Stimulated activated CD8-positive, alpha-beta memory T cell treated with anti-CD3 and anti-CD28 coated beads, Interleukin-7, amount 100 ng/mL, for 48 hours (primary cell): ENCODE measurements at places on chromosomes 4 and X.

DNA sequence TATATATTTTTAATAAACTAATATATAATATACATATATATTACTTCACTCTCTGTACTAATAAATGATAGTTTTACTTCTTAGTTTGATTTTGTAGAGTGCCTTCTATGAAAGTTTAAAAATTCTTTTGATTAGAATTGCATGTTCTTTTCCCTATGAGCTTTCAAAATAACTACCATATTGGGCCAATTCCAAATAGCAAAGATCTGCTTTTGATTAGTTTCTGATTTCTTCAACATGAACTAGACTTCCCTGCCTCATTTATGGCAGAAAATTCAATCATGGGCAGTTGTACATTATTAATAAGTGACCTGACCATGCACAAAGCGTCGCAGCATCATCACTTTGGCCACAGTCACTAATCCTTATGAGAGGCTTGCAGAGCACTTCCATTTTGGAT lies 48.9 kb upstream of the TEX13A start:
- no peak for DNase-seq

DNA sequence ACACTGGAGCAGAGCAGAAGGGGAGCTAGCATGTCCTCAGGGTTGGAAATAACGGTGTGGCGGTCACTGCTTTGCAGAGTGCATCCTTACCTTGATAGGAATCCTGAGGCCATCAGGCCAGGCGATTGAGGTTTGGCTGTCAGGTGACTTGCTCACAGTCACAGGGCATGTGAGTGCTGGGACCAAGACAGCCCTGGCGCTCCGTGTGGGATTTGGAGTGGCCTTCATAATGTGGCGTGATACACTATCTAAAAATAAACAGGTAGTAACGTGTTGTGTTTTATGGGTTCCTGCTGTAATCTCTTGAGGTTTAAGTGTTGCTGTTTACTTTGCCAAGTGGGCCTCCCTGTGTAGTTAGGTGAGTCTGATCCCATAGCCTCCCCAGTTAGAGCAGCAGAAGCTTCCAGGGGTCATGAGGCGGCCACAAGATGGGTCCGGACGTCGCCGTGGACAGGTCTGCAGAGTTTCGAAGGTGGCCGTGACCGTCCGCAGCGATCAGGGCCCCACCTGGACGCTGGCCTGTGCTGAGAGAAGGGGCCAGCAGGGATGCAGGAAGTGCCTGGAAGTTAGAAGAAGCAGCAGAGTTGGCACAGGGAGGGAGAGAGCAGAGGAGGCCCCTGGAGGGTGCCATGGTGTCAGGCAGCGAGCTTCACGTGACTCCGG lies 27.7 kb downstream of the RGS12 start:
- no peak for DNase-seq

- DNase-seq = no peak
Measured at GRCh38 chr4:83724485-83725335, 188.8 kb downstream of the GPAT3 start.

GRCh38 chr4:42310806-42311205 lies 86.5 kb upstream of the SHISA3 start:
- no peak for DNase-seq

DNA sequence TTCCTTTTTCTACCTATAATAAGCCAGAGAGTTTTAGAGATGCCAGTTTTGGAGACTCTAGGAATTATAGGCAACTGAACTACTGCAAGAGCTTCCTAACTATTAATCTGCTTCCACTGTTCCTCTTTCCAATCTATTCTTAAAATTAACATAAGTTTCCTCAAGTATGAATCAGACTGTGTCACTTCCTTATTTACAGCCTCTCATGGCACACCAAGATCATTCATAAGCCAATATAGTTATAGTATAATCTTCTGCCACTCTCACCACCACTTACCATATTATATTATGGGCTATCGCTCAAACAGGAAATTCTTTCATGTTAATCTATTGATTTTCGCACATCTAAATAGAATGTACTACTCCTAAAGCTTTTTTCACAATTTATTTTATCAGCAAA lies 383.5 kb downstream of the STPG2 start:
- DNase-seq = no peak

DNA sequence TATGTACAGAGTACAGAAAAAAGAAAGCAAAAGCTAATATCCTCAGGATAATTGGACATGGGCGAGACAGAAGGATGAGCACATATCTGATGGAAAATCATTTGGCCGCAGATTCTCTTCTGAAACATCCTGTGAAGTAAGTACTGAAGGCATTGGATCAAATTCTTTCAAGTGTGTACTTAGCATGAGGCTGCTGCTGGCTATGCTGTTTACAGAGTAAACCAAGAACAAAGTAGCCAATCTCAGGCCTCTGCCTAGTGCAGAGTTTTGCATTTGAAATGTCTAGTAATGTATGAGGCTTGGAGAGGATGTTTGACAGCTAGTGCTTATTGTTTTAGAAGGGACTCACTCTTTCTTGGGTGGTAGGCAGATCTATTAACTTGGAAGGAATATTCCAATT lies 128.5 kb downstream of the MAGEC2 start:
- DNase-seq = no peak

GRCh38 chr4:6672131-6672530 lies 21.5 kb upstream of the S100P start:
- DNase-seq = no peak
